ENCODE measurements at places on chromosomes 6 and 20.

GRCh38 chr6:41451515-41452163 is 94.5 kb upstream of the FOXP4 start:
- no peak for DNase-seq

DNA sequence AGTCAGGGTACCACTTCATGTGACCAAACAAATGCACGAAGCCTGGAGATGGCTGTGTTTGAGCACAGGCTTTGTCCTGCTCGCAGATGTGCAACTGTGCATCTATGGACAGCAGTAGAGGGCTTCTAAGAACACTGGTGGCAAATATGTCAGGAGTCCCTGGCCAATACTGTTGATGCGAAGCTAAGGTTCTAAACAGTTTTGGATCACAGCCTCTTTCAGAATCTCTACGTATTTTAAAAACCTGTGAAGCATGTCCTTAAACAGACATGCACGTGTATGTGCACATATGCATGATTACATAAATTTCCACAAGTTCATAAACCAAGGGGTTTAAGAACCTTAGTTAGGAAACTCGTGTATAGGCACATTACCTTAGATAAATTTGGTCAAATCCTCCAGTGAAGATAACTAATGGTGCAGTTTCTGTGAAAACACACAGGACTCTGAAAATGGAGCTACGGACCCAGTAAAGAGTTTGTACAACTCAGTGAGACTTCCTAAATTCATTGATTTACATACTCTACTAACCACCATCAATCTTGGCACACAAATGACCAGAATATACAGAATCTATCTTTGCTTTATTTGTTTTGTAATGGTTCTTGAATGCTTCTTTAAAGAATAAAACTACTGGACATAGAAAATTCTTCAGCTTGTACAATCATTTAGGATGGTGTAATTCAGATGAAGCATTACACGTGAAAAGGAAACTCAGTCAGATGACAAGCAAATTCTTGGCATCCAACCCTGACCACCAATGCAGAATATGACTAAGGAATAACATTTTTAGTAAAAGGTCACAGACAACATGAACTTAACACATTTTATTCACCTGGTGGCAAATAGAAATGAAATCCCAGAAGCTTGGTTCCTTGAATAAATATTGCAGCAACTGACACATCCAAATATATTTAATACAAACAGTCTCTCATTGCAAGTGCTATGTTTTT is 27.4 kb downstream of the KCNQ5 start:
- no peak for DNase-seq

DNA sequence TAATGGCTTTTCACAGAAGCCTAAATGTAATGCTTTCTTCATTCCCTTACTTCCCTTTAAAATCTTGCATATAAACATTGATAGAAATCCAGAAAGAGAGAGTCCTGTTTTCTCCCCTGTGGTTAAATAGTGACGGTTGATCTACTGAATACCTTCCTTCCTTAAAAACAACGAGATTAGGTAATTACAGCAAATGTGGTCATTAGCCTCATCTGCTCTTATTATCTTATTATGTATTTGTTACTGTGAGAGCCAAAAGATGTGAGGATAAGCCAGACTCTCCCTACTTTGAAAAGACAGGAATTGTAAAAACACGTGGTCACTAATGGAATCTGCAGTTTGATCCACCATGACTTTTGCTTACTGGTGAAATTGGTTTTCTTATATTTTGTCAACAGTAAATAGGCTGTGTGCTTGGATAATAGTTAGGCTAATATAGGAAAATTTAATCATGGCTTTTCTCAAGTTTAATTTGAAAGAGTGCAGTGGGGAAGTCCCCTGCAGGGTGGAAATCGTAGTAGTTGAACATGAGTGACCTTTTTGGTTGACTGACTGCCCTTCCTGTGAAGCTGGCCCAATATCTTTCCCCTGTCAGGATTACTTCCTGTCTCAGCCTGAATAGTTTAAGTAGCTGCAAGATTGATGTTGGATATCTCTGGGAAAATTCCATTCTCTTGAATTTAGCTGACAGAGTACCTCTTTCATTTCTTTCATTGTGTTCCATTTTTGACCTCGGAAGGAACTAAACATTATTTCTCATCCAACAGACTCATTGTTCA is 62.8 kb downstream of the JARID2 start:
- no peak for DNase-seq

- no peak for DNase-seq
These were observed 2.3 kb upstream of the ID4 start for GRCh38 chr6:19834858-19835257.

DNA sequence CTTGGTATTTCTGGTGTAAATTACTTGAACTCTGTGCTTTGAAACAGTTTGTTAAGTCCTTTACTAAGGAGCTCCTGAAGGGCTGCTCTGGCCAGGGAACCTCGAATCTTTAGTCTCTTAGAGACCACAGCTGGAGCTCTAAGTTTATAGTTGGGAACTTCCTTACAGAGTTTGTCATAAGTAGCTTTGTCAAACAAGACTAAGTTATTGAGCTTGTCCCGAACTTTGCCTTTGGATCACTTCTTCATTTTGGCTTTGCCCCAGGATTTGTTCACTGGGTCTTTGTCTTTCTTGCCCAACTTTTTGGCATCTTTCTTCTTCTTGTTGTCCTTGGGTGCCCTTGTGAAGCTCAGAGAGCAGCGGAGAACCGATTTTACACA is 64.8 kb downstream of the FAM50B start:
- DNase-seq: no peak

DNA sequence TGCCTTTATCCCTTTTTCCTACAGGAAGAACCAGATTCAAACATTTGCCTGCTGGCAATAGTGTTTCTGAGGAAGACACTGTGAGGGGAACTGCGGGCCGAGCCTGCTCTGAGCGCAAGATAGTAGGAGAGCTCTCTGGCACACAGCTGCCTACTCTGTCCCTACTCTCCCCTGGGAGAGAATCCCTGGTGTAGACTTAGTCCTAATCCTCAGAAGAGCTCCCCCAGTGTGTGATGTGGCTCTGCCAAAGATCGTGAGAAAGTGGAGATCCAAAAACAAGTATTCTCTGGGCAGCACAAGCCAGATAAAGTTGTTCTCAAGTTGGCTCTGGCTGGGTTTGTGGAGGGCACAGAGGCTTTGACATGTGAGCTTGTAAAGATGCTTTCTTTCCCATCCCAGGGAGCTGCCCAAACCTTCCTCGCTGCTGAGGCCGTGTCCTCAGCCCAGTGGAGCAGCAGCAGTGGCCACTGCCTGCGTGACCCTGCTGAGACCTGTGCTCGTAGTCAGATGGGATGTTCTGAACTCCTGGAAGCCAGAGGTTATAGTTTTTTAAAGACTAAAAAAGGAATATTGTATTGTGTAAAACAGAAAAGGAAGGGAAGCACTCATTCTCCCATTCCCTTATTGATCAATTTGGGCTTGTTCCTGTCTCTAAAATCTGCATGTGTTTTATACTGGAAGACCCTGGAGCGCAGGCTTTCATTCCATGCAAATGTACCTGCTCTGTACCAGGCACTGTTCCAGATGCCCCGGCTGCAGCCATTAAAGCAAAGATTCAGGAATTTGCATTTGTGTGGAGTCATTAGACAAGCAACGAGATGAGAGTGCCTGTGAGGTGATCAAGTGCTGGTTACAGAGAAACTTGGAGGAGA is 30.7 kb downstream of the PNLDC1 start:
- no peak for DNase-seq

DNA sequence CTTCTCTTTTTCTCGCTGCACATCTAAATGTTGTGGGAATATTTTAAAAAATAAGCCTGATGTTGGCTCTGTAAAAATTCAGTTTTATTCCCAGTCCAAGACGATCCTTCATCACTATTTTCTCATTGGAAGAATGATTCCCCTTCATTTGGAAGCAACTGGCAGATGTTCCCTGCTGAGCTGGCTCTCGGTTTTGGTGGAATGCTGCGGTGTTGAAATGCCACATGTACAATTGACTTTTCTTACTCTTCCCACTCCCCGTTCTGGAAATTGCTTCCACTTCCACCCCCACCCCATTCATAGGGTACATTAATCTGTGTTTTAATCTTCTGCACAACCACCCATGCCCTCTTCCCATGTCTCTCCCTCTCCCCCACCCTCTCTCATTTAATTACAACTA is 496.3 kb upstream of the MAP3K7 start:
- no peak for DNase-seq
